ENCODE measurements at places on chromosomes 13 and 19. TPM values are rescaled to one million over a fixed set of nuclear protein-coding genes. Genes with fewer than 3 reads are reported as not detected.

The TNFSF11 gene
- total RNA-seq = 0.38 TPM

The OVOL3 gene
- total RNA-seq = not detected

The CGB2 gene
- total RNA-seq = not detected

The RNF225 gene
- not detected for total RNA-seq

The PAN3 gene
- total RNA-seq = 8.0 TPM

The PRSS57 gene
- total RNA-seq = not detected

The NR2C2AP gene
- 3.5 TPM for total RNA-seq

The ZNF814 gene
- 12.9 TPM for total RNA-seq

The ADGRE3 gene
- total RNA-seq = 0.10 TPM

The ZSWIM9 gene
- total RNA-seq = 3.2 TPM

The KANK3 gene
- 7.2 TPM for total RNA-seq

The TTC9B gene
- total RNA-seq = not detected

The POLR1G gene
- 2.2 TPM for total RNA-seq

The PPP6R1 gene
- 30.3 TPM for total RNA-seq

The CBY2 gene
- not detected for total RNA-seq

The SULT2A1 gene
- total RNA-seq = 347 TPM

The PSG7 gene
- not detected for total RNA-seq

The TEAD2 gene
- total RNA-seq = 5.1 TPM

The CEACAM20 gene
- not detected for total RNA-seq

The ZNF491 gene
- total RNA-seq = 1.3 TPM

The NUDT15 gene
- 6.2 TPM for total RNA-seq

The CGB1 gene
- total RNA-seq = not detected

The ANKRD24 gene
- total RNA-seq = 5.6 TPM

The ICAM4 gene
- total RNA-seq = 0.15 TPM

The SYNE4 gene
- 6.5 TPM for total RNA-seq

The LILRA6 gene
- 0.75 TPM for total RNA-seq

The ZNF471 gene
- total RNA-seq = 1.3 TPM

The C2CD4C gene
- 0.33 TPM for total RNA-seq

The MISP3 gene
- total RNA-seq = 15.2 TPM

The FGF14 gene
- total RNA-seq = 0.48 TPM

The OXGR1 gene
- not detected for total RNA-seq

The LHB gene
- not detected for total RNA-seq
